ENCODE measurements at places on chromosomes 16 and 17.

DNA sequence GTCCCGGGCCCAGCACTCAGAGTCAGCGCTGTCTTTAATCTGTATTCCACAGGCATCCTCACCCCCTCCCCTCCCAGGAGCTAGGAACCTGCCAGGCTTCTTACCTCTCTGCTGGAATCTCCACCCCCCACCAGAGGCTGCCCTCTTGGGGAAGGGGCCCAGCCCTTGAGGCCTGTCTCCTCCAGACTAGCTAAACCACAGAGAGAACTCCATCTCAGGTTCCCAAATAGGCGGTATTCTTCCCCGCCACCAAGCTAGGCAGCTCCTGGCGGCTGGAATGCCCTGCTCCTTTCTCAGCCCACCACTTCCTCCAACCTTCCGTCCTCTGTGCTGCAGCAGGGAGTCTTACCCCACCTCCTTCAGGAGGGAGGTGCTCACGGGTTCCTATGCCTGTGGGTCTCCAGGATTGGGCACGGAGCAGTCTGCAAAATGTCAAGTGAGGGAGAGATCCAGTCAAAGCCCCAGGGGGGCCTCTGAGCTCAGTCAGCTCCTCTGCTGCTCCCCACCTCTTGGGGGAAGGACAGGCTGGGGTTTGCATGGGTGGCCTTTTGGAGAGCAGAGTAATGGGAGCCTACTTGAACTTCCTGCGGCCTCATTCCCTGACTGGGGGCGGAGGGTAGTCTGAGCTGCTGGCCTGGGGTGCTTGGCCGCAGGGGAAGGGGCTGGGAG is 55.7 kb downstream of the SREBF1 start:
- no peak for DNase-seq

DNA sequence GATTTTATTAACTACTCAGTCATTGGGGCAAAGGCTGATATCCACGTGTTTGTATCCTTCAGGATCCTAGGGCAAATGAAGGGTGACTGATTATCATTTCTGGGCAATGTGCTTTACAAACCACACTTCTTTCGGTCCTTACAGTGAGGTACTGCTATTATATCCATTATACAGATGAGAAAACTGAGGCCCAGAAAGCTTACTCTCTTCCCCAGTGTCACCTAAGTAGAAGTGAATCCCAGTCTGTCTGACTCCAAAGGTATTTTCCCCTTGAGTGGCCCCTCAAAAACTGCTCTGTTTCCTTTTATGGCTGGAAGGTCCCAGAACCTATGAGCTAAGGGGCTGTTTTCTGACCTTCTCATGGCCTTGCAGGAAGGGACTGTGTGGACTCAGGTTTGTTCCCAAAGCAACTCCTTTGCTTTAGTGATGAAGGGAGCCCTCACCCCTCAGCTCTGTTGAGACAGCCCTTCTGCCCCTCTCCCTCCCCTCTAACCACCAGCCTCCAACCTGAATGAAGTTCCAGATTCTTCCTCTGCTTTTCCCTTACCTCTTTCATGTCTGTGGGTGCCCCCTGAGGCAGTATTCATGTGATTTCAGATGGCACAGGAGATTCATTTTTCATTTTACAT is 27.4 kb upstream of the ADGRG1 start:
- DNase-seq = no peak

DNA sequence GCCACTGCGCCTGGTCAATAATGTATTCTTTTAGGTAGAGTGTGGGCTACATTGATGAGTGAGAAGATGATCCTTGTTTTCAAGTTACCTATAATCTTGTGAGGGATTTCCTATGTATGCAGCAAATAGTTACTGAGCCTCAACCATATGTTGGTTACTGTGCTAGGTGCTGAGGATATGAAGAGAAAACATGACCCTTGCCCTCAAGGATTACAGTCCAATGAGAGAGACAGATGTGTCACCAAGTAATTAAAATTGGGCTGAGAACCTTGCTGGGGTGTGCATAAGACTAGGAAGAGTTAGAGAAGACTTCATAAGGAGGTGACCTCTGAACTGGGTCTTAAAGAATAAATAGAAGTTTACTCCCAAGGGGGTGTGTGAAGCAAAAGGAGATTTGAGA is 7.4 kb downstream of the POLR2A start:
- no peak for DNase-seq

DNA sequence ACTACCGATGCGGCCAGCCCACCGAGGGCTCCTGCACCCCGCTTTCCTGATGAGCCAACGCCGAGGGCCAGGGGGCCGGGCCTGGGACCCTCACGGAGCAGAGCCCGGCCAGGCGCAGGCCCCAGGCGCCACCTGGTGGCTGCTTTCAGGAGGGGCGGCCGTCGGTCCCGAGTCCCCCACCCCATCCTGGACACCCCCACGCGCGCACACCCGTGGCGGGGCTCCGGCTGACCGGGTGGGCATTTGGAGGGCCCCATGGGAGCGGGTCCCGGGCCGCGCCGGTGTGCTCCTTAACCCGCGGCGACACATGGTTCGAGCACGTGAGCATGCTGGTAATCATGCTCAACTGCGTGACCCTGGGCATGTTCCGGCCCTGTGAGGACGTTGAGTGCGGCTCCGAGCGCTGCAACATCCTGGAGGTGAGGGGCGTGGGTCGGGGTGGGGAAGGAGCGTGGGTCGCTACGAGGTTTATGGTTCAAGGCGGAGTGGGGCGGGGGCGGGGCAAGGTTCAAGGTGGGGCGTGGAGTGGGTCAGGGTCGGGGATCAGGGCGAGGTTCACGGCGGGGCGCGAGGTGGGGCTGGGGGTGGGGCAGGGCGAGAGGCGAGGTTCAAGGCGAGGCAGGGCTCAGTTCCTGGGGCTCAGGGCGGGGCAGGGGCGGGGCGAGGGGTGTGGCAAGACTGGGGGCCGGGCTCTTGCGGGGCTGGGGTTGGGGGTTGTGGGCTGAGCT is 30.2 kb downstream of the TPSG1 start:
- peak; percentile 29 for DNase-seq

DNA sequence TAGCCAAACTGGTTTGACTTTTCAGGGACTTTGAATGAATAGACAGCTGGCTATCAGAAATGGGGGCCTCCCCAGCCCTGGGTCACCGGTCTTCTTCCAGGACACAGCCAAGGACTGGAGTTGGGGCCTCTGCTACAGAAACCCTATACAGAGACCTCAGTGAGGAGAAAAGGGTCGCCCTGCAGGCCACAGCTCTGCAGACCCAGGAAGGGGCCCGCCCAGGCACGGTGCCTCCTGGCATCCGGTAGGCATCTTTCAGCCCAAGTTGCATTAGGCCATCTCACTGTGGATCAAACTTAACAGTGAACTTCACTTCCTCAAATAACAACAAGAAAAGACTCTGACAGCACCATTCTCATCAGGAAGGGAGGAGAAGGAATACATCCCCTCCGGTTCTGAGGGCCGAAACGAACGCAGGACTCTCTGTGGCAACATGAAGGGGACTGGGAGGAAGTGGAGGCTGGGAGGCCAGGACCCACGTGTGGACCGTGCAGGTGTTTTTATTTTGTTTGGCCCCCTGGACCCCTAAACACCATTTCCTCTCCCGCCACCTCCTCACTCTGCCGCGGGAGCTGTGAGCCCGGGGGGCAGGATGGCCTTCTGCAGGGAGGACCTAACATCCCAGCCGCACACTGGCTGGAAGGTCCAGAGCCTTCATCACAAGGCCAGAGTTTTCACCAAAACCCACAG is 7.2 kb downstream of the SLC38A10 start:
- no peak for DNase-seq

DNA sequence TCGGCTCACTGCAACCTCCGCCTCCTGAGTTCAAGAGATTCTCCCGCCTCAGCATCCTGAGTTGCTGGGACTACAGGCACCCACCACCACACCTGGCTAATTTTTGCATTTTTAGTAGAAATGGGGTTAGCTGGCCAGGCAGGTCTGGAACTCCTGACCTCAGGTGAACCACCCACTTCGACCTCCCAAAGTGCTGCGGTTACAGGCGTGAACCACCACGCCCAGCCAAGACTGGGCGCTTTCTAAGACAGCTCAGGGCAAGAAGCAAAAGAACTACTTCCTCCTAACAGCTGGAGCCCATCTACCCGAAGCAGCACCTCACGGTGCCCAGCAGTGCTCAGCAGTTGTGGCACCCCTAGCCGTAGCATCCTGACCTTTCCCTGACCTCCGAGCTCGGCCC is 109.4 kb downstream of the ZNF423 start:
- DNase-seq = no peak

- no peak for DNase-seq
Measured at GRCh38 chr16:29312835-29313558, 93.5 kb downstream of the NPIPB11 start.

- DNase-seq = no peak
Measured at GRCh38 chr16:30028438-30029076, 2.5 kb downstream of the TLCD3B start.

- no peak for DNase-seq
Measured at GRCh38 chr16:17027488-17028129, 443.2 kb downstream of the XYLT1 start.

DNA sequence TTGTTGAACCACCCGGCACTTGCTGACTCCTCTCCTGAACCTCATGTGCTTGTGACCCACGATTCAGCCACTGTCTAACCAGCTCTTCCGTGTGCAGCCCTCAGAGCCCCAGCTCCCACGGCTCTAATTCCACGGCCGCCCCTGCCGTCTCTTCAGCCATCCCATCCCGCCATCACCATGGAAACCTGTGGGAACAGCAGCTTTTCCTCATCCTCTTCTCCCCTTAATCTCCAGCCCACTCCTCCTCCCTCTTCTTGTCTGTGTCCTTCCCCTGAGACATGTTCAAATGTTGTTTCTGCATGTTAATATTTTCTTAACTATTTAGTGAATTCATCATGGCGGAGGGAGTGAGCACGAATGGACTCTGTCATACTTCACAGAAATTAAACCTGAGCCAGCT is 285.2 kb downstream of the CDH13 start:
- no peak for DNase-seq

DNA sequence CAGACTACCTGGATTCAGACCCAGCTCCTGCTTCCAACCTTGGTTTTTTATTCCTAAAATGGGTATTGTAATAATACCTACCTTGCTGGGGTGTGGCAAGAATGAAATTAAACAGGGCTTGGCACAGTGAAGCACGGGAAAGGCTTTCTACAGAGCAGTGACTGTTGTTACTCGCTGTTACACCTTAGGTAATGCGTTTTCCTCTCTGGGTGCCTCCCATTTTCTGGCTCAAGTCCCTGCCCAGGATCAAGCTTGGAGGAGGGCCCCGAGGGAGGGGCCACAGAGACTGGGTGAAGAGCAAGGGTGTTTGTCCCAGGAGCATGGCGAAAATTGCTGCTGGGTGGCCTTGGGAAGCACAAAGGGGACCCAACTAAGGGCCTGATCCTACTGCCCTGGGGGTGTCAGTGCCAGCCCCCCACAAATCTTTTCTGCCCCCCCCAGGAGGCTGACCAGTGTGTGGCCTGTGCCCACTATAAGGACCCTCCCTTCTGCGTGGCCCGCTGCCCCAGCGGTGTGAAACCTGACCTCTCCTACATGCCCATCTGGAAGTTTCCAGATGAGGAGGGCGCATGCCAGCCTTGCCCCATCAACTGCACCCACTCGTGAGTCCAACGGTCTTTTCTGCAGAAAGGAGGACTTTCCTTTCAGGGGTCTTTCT is 13.3 kb downstream of the MIEN1 start:
- DNase-seq = no peak

GRCh38 chr16:59601452-59601851 is 867.3 kb upstream of the GOT2 start:
- no peak for DNase-seq

GRCh38 chr17:59002126-59002525 is 104.6 kb downstream of the TRIM37 start:
- DNase-seq = no peak

DNA sequence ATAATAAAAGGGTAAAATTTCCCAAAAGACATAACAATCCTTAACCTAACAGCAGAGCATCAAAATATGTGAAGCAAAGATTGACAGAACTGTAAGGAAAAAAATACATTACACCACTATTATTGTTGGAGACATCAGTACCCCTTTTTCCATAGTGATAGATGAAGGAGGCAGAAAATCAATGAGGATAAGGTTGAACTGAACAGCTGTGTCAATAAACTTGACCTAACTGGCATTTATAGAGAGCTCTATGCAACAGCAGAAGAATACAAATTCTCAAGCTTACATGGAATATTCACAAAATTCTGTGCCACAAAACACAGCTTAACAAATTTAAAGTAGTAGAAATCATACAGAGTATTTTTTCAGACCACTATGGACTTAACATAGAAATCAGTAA is 195.0 kb upstream of the ELAC2 start:
- DNase-seq = no peak

GRCh38 chr17:15377616-15378015 is 36.2 kb upstream of the TEKT3 start:
- no peak for DNase-seq

DNA sequence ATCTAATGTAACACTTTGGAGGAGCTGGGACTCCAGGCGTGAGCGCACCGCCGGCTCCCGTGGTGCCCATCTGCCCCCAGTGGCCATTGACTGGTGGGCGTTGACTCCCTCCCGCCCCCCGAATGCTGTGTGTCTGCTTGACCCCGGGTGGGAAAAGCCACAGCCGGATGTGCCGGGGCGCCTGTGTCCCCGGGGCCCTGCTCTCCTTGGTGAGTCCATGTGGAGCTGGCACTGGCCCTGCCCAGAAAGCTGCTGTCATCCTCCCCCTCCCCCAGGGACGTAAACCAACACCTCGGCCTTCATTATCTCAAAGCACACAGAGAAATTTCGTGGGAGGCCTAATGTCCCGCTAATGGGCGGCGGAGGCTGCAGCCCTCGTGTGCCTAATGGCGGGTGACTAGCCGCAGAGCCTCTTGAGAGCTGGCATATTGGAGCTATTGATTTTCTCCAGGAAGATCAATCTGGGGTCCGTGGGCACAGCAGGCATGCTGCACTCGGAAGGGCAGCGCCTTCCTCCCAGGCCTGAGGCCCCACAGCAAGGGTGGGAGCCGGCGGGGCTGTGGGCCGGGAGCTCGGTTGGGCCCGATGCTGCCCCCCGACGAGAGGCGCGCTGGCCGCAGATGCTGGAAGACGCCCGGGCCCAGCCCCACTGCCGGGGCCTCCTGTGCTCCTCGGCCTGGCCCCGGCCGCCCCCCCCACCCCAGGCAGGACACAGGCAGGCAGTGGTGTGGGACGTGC is 4.0 kb upstream of the PERCC1 start:
- no peak for DNase-seq

All from activated B cell treated with CpG ODN at 0.5 μM for 24 hours (primary cell).